ENCODE measurements at places on chromosomes 13 and 19.

DNA sequence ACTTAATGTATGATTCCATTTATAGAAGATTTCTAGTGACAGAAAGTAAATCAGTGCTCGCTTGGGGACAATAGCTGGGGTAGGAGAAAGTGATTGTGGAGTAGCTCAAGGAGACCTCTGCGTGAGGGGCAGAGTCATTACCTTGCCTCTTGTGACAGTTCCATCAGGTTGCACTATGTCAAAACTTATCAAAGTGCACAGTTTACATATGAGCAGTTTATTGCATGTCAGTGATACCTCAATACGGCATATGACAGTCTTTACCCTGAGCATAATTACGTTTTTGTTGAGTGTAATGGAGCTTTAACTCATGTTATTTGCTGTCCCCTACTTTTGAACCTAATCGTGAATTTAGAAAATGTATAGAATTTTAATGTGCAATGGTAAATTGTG is 15.0 kb downstream of the ARHGEF7 start:
- DNase-seq: no peak

DNA sequence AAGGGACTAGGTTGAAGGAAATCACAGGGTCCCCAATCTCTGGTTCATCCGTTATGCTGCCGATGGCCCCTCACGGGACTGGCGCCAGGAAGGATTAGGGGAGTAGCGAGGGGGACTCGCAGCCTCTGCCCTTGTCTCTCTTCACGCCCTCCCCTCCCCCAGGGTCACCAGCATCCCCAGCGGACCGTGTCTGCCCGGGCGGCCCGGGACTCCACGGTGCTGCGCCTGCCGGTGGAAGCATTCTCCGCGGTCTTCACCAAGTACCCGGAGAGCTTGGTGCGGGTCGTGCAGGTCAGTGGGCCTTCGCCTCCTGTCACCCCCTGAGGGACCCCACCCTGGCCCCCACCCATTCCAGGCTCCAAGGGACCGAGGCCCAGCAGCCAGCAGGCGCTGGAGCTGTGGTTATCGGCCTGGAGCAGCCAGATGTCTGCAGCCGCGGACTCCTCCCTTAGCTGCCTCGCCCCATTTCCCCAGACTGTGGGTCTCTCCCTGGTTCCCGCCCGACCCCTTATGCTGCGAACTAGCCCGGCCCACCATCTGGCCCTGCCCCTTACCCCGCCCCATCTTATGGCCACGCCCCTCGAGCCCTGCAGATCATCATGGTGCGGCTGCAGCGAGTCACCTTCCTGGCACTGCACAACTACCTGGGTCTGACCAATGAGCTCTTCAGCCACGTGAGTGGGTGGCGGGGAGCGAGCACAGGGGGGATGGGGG is 5.4 kb downstream of the PNPLA6 start:
- DNase-seq: no peak

DNA sequence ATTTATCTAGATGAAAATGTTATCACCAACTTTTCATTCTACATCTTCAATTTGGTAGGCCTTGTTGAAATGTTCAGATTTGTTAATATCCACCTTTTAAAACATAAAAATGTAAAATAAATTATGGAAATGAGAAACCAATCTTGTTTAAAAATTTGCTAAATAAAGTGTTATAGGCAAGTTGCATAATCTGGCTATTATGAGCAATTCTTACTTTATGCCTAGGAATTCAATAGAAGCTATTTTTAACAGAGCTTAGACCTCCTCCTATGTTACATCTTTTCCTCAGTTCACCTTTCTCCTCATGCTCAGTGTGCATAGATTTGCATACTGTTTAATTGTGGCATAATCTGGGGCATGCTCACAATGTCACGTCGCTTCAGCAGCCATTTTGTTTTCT is 87.9 kb upstream of the POSTN start:
- no peak for DNase-seq

- no peak for DNase-seq
Observed at GRCh38 chr13:49046002-49046401, 70.3 kb downstream of the FNDC3A start.

- no peak for DNase-seq
Observed at GRCh38 chr13:80157261-80157932, 183.5 kb downstream of the SPRY2 start.

GRCh38 chr19:38389101-38389925 is 816 bp downstream of the SPRED3 start:
- DNase-seq: no peak

DNA sequence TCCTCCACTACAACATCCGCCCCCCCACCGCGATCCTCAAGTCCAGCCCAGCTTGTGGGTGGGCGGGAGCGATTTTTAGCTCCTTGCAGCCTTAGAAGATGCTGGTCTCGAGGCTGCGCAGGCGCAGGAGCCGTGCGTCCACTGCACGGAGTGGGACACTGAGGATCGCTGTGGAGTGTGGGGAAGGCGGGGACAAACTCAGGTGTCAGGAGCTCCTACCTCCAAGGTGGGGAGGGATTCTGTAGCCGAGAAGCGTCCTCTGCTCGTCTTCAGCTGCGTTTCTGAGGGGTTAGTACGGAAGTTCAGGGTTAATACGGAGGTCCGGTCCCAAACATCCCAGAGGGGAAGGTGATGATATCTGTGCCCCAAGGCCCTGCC is at the start of gene RTBDN:
Gene RTBDN (minus strand): TSS at position 14 of the 378 bp plus-strand sequence. CDS start 4,600 bp downstream, outside the sequence.
- no peak for DNase-seq

- no peak for DNase-seq
Observed at GRCh38 chr19:6340493-6341201, 7.2 kb upstream of the ACER1 start.

Data from cortex of kidney (tissue), 1 donor.